ENCODE measurements at places on chromosomes 6 and 20. TPM values are rescaled to one million over a fixed set of nuclear protein-coding genes. Genes with fewer than 3 reads are reported as not detected.

The DEF6 gene
- 120 TPM for total RNA-seq

The PI16 gene
- total RNA-seq, result not detected

The TPX2 gene
- total RNA-seq, result 83.0 TPM

The GGTLC1 gene
- total RNA-seq, result not detected

The DEFB123 gene
- not detected for total RNA-seq

- H3K27ac ChIP-seq, result no peak overlapping the region
- no peak for DNase-seq
- H3K4me1 ChIP-seq, result peaks cover 27% of the 10 kb centered on the region
- H3K36me3 ChIP-seq, result peaks cover 53% of the 10 kb centered on the region
- H3K4me3 ChIP-seq, result no peak overlapping the region
These were observed 17.4 kb upstream of the SIRPB1 start for GRCh38 chr20:1637226-1637625.

DNA sequence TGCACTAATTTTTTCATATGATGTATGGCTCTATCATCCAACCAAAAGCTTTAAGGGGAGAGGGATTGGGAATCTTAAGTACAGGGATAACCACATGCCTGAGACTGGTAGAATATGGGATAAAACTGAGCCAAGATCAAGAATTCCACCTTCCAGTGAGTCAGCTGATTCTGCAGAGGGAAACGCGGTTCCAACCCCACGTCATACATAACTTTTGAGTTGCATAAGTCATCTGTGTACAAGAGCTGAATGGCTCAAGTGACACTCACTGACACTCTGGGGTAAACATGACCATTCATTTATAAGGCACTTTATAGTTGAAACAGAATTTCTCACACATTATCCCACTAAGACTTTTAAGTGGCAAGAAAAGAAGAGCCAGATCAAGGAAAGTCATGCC lies 16.4 kb downstream of the TRIM27 start:
- DNase-seq, result no peak
- peaks cover 83% of the 10 kb centered on the region for H3K36me3 ChIP-seq
- H3K27me3 ChIP-seq, result no peaks in the 10 kb centered on the region
- no peaks in the 10 kb centered on the region for H3K4me1 ChIP-seq

- DNase-seq, result no peak
- H3K4me1 ChIP-seq, result no peaks in the 10 kb centered on the region
- H3K36me3 ChIP-seq, result no peaks in the 10 kb centered on the region
- no peak overlapping the region for H3K27ac ChIP-seq
- no peaks in the 10 kb centered on the region for H3K27me3 ChIP-seq
- H3K4me3 ChIP-seq, result no peak overlapping the region
These were observed 133.7 kb downstream of the DST start for GRCh38 chr6:56509031-56509430.

GRCh38 chr20:62297449-62298227 lies 5.2 kb upstream of the ADRM1 start:
- no peak overlapping the region for H3K4me3 ChIP-seq
- DNase-seq, result no peak
- no peak overlapping the region for H3K27ac ChIP-seq
- no peaks in the 10 kb centered on the region for H3K27me3 ChIP-seq
- H3K36me3 ChIP-seq, result peaks cover 12% of the 10 kb centered on the region

- peaks cover 15% of the 10 kb centered on the region for H3K27me3 ChIP-seq
- no peak for DNase-seq
- no peak overlapping the region for H3K4me3 ChIP-seq
- no peak overlapping the region for H3K27ac ChIP-seq
- H3K36me3 ChIP-seq, result no peaks in the 10 kb centered on the region
- peaks cover 7% of the 10 kb centered on the region for H3K4me1 ChIP-seq
These were observed 4.8 kb downstream of the TGM6 start for GRCh38 chr20:2385496-2385895.

GRCh38 chr6:105522626-105523322 lies 119.9 kb upstream of the PREP start:
- peaks cover 9% of the 10 kb centered on the region for H3K4me1 ChIP-seq
- peaks cover 7% of the 10 kb centered on the region for H3K27me3 ChIP-seq
- no peak for DNase-seq
- H3K4me3 ChIP-seq, result no peak overlapping the region
- no peak overlapping the region for H3K27ac ChIP-seq
- no peaks in the 10 kb centered on the region for H3K36me3 ChIP-seq

GRCh38 chr6:134247231-134247833 lies 70.6 kb downstream of the SGK1 start:
- H3K4me1 ChIP-seq, result peaks cover 47% of the 10 kb centered on the region
- no peaks in the 10 kb centered on the region for H3K36me3 ChIP-seq
- DNase-seq, result peak; percentile 66
- H3K4me3 ChIP-seq, result no peak overlapping the region
- H3K27ac ChIP-seq, result peak overlapping the region; percentile 87

GRCh38 chr20:492159-492558 lies 29.8 kb upstream of the TBC1D20 start:
- H3K27ac ChIP-seq, result no peak overlapping the region
- no peaks in the 10 kb centered on the region for H3K27me3 ChIP-seq
- H3K36me3 ChIP-seq, result peaks cover 77% of the 10 kb centered on the region
- no peaks in the 10 kb centered on the region for H3K4me1 ChIP-seq

DNA sequence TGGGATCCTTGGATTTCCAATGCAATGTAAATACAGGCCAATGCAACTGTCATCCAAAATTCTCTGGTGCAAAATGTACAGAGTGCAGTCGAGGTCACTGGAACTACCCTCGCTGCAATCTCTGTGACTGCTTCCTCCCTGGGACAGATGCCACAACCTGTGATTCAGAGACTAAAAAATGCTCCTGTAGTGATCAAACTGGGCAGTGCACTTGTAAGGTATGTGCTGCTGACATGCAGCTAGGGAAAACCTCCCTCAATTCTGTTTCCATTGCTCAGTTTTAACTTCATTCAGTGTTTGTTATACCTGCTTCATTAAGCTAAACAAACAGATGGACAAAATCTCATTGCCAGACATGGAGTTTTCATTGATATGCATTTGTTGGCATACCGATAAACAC lies 397.1 kb downstream of the ARHGAP18 start:
- H3K27ac ChIP-seq, result no peak overlapping the region
- H3K4me3 ChIP-seq, result no peak overlapping the region
- no peaks in the 10 kb centered on the region for H3K36me3 ChIP-seq
- H3K4me1 ChIP-seq, result no peaks in the 10 kb centered on the region
- no peak for DNase-seq

DNA sequence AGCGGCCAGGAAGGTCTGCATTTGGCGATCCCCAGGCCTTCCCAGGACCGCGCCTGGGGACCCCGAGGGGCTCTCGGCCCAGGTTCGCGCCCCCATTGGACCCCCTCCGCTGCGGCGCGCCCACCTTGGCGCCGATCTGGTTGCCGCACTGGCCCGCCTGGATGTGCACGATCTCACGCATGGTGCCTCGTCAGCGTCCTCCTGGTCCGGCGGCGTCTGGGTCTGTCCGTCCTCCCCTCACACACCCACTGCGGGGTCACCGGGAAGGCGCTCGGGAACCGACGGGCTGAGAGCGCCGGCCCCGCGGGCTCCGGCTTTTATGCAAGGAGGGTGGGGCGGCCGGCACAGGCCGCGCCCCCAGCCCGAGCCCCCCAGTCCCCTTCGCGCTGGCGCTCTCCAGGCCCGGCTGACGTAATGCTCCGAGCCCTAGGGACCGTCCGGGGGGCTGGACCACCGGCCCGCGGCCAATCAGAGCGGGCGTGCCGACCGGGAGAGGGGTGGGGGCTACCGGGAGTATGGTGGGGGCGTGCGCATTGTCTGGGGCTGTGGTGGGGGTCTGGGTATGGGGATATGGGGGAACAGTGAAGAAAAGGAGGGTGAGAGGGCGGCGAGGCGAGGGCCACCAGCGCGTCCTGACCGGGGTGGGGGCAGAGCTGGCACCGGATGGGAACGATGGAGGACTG lies at the start of gene TUBB2B:
TSS of gene TUBB2B (minus strand) at position 291 of the 683 bp plus-strand sequence. CDS start at position 181, 110 bp downstream.
- peaks cover 72% of the 10 kb centered on the region for H3K27me3 ChIP-seq
- peak within 1 kb of the TSS; percentile 77 for H3K4me3 ChIP-seq
- H3K36me3 ChIP-seq, result peaks cover 3% of the 10 kb centered on the region

- H3K27ac ChIP-seq, result no peak overlapping the region
- no peaks in the 10 kb centered on the region for H3K4me1 ChIP-seq
- DNase-seq, result no peak
These were observed 27.9 kb downstream of the SULF2 start for GRCh38 chr20:47757145-47758035.

GRCh38 chr6:49744259-49744658 lies at the start of gene CRISP3:
Gene CRISP3 (minus strand): TSS chr6:49744388. CDS start chr6:49744367, 21 bp downstream.
- no peaks in the 10 kb centered on the region for H3K4me1 ChIP-seq
- H3K27me3 ChIP-seq, result no peaks in the 10 kb centered on the region
- H3K36me3 ChIP-seq, result no peaks in the 10 kb centered on the region
- H3K27ac ChIP-seq, result no peak within 1 kb of the TSS
- H3K4me3 ChIP-seq, result no peak within 1 kb of the TSS
- no peak for DNase-seq

GRCh38 chr20:49675368-49676151 lies 38.1 kb downstream of the B4GALT5 start:
- peaks cover 78% of the 10 kb centered on the region for H3K4me1 ChIP-seq
- H3K36me3 ChIP-seq, result peaks cover 27% of the 10 kb centered on the region
- H3K27me3 ChIP-seq, result no peaks in the 10 kb centered on the region
- H3K27ac ChIP-seq, result peak overlapping the region; percentile 14

- no peak overlapping the region for H3K4me3 ChIP-seq
- no peak for DNase-seq
- no peak overlapping the region for H3K27ac ChIP-seq
- H3K36me3 ChIP-seq, result peaks cover 61% of the 10 kb centered on the region
These were observed 6.9 kb downstream of the TXNDC5 start for GRCh38 chr6:7903673-7904072.

DNA sequence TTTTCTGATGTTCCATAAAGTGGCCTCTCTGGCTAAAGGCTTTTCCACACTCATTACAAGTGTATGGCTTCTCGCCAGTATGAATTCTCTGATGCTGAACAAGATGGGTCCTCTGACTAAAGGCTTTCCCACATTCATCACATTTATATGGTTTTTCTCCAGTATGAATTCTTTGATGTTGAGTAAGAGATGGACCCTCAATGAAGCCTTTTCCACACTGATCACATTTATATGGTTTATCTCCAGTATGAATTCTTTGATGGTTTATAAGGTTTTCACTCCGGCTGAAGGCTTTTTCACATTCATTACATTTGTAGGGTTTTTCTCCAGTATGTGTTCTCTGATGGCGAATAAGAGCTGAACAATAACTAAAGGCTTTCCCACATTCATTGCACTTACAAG lies 20.4 kb downstream of the ZNF184 start:
- no peak overlapping the region for H3K27ac ChIP-seq
- H3K36me3 ChIP-seq, result peaks cover 93% of the 10 kb centered on the region
- DNase-seq, result no peak
- H3K27me3 ChIP-seq, result no peaks in the 10 kb centered on the region
- H3K4me3 ChIP-seq, result no peak overlapping the region

GRCh38 chr20:40682104-40682981 lies 6.7 kb downstream of the MAFB start:
- H3K4me3 ChIP-seq, result no peak overlapping the region
- no peaks in the 10 kb centered on the region for H3K4me1 ChIP-seq
- H3K36me3 ChIP-seq, result no peaks in the 10 kb centered on the region
- H3K27ac ChIP-seq, result no peak overlapping the region

- DNase-seq, result no peak
- no peak overlapping the region for H3K27ac ChIP-seq
- H3K4me1 ChIP-seq, result no peaks in the 10 kb centered on the region
- H3K36me3 ChIP-seq, result no peaks in the 10 kb centered on the region
- no peak overlapping the region for H3K4me3 ChIP-seq
These were observed 280.8 kb downstream of the FOXA2 start for GRCh38 chr20:22303523-22303922.

DNA sequence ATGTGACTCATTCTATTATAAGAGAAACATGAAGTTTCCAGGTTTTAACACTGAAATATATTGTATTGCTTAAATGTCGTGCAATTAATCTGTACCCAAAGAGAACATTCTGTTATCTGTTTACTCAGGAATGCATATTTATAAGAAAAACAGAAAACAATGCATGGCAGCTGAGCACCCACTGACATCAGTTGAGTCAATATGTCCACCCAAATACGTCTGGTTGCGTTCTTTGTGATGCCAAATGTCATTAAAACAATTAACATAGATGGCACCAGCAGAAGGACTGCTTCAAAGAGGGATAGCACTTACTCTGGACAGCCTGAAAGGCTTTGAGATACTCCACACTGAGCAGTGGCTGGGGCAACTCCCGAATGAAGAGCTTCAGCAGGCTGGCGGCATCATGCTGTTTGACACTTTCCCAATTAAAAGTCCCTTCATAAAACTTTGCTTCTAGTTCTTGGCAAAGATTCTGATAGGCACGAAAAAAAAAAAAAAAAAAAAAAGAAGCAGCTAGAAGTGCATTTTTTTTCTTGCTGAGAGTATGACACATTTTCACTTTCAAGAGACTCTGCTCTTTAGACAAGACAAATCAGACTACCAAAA lies 102.3 kb downstream of the ARHGAP18 start:
- H3K4me3 ChIP-seq, result no peak overlapping the region
- H3K36me3 ChIP-seq, result peaks cover 29% of the 10 kb centered on the region
- no peaks in the 10 kb centered on the region for H3K27me3 ChIP-seq

GRCh38 chr6:11021714-11022113 lies 22.4 kb downstream of the ELOVL2 start:
- peaks cover 25% of the 10 kb centered on the region for H3K27me3 ChIP-seq
- H3K4me1 ChIP-seq, result no peaks in the 10 kb centered on the region
- H3K27ac ChIP-seq, result no peak overlapping the region
- no peak for DNase-seq
- H3K4me3 ChIP-seq, result no peak overlapping the region

Measured in activated T-helper 2 cell treated with anti-CD3 and anti-CD28 coated beads, Interferon-gamma antibody, Interleukin-2, Interleukin-4, amounts not matched to agents 10 μg/mL and 5 μg/mL and 100 μg/mL, durations not matched to agents 14 hours and 24 hours and 36 hours (primary cell).